ENCODE measurements at places on chromosomes 12 and 14. TPM values are rescaled to one million over a fixed set of nuclear protein-coding genes. Genes with fewer than 3 reads are reported as not detected.

DNA sequence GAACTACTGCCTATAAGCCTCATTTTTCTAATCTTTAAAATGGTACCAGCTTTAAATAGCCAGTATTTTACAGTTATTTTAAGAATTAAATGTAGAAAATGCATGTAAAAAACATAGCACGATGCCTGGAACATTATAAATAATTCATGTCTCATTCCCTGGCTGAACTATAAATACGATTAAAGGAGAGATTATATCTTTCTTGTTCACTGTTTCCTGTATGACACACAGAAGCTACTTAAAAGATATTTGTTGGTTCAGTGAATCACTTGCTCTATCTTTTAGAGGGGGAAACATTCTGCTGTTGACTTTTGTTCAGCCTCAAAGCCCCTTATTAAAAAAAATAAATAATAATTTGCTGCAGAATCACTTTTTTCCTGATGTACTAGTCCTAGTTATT, 406.9 kb downstream of the LRFN5 start:
- DNase-seq: no peak

DNA sequence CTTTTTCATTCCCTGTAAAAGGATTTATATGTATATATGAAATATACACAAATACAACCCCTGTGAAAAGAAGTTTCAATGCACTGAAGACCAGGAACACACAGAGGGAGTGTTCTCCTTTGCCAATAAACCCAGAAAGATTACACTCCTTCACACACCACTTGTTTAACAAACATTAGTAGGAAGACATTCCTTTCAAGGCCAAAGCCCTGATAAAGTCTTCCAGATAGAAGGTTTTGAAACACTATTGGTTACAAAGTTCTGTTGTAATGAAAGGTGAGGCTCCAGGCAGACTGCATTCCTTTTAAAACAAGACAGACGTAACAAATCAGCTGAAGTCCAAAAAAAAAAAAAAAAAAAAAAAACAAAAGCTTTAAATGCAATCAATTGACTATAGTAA, 81.0 kb downstream of the PTPN21 start:
- DNase-seq: peak; percentile 58

DNA sequence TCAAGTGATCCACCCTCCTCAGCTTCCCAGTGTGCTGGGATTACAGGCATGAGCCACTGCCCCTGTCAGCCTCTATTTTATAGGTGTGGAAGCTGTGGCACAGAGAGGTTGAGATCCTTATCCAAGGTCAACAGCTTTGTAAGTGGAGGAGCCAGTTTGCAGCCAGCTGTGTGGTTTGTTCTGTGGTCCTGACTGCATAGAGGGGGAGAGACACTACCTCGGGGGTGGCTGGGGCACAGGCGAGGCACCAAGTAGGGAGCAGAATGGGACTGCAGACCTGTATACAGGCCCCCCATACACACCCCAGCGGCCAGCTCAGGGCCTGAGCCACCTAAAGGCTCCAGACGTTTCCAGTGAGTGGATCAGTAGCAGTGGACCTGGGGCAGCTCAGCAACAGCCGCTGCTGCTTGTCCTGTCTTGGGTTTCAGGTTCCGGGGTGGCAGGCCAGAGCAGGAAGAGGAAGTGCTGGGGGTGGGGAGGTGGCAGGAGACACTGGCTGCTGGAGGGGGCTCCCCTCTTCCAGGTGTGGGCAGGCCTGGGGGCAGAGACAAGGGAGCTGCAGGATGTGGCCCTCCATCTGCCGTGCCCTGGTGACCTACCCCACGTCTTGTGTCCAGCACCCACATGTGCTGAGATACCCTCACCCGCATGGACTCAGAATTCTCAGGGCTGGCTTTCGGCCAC, 11.0 kb downstream of the ORAI1 start:
- DNase-seq: no peak

DNA sequence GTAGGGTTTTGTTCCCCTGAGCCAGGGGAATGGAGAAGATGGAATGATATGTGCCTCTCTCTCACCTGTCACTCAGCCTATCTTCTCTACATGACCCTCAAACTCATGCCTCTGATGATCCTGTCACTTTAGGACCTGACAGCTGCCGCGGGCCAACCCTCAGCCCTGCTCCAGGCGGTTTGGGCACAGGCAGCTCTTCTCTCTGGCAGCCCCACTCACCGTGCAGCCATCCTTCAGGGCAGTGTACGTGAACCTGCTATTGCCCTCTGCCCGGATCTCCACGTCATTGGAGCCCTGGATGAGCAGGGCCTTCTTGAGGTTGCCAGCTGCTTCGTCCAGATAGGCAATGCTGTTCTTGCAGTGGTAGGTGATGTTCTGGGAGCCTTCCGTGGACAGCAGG, 10.5 kb downstream of the TMEM106C start:
- no peak for DNase-seq

DNA sequence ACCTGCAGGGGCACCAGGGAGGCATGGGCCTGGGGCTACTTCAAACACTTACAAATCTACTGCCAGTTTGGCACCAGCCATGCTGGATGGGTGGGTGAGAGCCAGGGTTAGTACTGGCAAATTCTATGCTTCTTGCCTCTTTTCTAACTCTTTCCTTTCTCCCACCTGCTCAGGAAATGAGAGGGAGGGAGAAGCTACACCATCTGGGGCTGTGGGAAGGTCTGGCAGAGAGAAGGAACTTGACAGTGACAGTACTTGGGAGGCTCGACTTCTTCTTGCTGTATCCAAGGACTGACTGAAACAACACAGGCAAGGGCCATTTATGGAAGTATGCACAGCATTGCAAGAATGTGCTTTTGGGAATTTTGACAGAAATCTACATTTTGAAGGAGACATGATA, 149.6 kb upstream of the DYRK2 start:
- DNase-seq: no peak

DNA sequence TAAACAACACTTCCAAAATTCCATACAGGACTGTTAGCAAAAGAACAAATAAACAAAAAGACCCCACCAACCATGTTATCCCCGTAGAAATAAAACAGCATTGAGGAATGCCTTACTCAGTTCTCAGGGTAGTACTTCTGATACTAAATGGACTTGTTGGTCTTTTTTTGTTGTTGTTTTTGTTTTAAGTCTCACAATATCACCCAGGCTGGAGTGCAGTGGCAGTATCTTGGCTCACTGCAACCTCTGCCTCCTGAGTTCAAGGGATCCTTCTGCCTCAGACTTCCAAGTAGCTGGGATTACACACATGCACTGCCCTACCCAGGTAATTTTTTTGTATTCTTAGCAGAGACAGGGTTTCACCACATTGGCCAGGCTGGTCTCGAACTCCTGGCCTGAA, 17.1 kb downstream of the HNRNPC start:
- no peak for DNase-seq

DNA sequence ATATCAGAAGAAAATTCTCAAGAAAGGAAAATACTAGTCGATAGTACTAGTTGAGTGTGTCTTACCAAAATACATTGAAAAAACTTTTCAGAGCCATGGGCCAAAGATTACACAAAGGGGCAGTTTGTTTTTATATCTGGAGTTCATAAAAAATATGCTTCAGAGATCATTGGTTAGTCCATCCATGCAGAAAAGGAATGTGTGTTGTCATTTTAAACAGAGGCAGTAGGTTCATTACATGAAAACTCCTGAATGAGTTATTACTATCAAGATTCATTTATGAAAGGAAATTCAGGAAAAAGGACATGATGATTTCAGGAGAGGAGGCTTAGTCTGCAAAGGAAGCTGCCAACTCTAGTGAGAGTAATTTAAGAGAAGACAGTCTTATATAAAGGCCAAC, 354.8 kb downstream of the AEBP2 start:
- DNase-seq: peak; percentile 81

- no peak for DNase-seq
Observed at GRCh38 chr14:75409316-75410205, 18.3 kb upstream of the JDP2 start.

DNA sequence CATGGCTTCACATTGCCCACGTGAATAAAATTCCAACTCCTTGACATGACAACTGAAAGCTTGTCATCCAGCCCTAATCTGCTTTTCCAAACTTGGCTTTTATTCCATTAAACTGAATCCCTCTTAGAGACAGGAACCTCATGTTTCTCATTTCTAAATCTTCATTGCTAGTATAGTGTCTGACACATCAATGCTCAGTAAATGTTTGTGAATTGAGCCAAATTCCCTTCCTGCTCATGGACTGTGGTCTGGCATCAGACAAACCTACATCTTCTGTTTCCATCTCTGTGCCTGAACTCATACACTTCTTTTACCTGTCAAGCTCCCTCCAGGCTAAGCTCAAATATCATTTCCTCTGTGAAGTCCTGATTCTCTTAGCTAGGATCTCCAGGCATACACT, 4.3 kb upstream of the FKBP11 start:
- DNase-seq: no peak

DNA sequence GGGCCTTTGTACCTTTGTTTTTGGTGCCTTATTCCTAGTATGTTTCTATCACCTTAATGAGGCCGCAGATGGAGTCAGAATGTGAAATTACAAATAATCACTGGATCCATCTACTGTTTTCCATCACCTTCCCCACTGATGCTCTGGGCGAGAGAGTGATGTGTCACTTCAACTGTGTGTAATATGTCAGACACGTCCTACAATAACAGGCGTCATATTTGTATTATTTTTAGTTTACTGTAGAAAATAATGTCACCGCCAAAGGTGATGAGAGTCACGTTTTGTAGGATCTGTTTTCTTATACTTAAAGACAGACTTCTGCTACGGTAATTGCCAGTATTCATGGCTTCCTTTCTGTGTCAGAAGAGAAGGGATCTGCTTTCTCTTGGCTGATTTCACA, 22.4 kb upstream of the P2RX4 start:
- DNase-seq: no peak

GRCh38 chr12:122651520-122652224, 51.5 kb downstream of the HCAR2 start:
- peak; percentile 10 for DNase-seq

DNA sequence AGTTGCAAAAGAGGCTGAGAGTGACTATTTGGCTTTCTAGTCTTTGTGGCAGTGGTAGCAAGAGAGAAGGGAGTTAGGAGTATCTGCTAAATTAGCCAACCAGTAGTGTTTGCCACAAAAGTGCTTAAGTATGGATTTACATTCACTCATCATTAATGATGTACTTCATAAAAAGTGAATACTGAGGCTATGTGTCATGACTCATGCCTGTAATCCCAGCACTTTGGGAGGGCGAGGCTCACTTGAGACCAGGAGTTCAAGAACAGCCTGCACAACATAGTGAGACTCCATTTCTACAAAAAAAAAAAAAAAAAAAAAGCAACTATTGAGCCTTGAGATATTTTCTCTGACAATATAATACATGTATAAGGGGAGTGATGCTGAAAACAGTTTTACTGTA, 36.8 kb downstream of the CCDC177 start:
- no peak for DNase-seq

DNA sequence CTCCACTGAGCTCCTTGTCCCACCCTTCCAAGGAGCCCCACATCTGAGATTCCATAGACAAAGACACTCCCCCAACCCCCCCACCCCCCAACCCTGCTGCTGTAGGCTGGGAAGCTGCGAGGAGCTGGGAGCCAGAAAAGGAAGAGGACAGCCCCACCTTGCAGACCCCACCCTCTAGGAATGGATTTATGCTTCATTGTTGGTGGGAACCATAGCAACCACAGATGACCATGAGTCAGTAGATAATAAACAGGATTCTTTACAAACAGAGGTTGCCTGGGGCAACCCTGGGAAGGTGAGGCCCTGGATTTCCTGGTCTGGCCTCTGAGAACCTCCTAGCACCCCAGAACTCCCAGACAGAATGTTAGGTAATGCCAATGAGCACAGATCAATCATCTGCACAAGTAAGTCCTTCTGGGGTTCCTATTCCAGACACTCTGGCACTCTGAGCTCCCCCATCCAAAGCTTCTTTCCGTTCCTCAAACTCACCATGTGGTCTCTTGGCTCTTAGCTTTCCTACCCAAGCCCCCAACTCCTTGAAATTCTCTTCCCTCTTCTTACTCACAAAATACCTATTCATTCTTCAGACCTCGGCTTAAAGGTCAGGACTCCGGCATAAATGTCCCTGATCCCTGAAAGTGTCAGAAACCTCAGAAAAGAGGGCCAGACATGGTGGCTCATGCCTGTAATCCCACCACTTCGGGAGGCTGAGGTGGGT, 15.2 kb upstream of the PLEKHG6 start:
- DNase-seq: peak; percentile 77

GRCh38 chr12:46701356-46701755, 124.4 kb downstream of the SLC38A4 start:
- no peak for DNase-seq

GRCh38 chr14:100486025-100486828, 101.0 kb downstream of the BEGAIN start:
- peak; percentile 64 for DNase-seq

DNA sequence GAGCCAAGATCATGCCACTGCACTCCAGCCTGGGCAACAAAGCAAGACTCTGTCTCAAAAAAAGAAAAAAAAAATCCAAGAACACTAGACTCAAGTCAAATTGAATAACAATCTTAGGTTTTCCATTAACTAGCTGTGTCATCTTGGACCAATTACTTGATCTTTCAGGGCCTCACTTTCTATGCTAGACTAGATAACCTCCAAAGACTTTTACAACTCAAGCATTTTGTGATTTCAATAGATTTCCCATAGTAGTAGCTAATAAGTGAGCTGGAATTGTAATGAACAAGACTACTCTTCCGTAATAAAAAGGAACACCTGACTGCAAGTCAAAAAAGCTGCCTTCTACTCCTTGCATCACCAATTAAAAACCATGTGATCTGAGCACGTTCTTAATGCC, 127.0 kb upstream of the SSTR1 start:
- no peak for DNase-seq

GRCh38 chr14:85512451-85512850, 17.5 kb upstream of the FLRT2 start:
- DNase-seq: peak; percentile 79

DNA sequence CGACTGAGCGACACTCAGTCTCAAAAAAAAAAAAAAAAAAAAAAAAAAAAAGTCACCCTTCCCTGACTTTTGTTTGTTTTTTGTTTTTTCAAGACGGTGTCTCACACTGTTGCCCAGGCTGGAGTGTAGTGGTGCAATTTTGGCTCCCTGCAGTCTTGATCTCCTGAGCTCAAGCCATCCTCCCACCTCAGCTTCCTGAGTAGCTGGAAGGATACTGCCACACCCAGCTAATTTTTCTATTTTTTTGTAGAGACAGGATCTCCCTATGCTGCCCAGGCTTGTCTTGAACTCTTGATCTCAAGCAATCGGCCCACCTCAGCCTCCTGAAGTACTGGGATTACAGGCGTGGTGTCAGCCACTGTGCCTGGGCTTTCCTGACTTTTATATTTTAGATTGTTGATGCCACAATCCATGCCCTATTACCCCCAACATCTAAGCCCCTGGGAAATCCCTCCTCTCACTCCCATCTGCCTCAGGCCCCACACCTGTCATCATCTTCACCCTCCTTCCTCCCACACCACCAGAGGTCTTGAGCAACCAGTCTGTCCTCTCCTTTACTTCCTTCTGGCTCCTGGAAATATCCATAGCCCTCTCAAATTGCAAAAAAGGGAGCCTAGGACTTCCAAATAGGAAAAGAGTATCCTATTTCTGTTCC, 7.8 kb downstream of the IKZF4 start:
- no peak for DNase-seq

The IFNG-AS1 gene
- polyA plus RNA-seq: not detected

The NDUFA9 gene
- polyA plus RNA-seq: 73.8 TPM

The FKBP3 gene
- 101 TPM for polyA plus RNA-seq

The PIWIL1 gene
- not detected for polyA plus RNA-seq

The RNFT2 gene
- 0.95 TPM for polyA plus RNA-seq

The SLC10A1 gene
- not detected for polyA plus RNA-seq

The KRT80 gene
- 1.0 TPM for polyA plus RNA-seq

The RASSF9 gene
- 0.37 TPM for polyA plus RNA-seq

The OLR1 gene
- polyA plus RNA-seq: 27.4 TPM

The ACSM4 gene
- polyA plus RNA-seq: not detected

The DBX2 gene
- not detected for polyA plus RNA-seq

The IL31 gene
- not detected for polyA plus RNA-seq

The APOLD1 gene
- 2.7 TPM for polyA plus RNA-seq

The CNTN1 gene
- 0.35 TPM for polyA plus RNA-seq
